ENCODE measurements at places on chromosomes 11 and 22.

GRCh38 chr11:109023036-109023435 lies 358.2 kb downstream of the DDX10 start:
- DNase-seq: no peak

DNA sequence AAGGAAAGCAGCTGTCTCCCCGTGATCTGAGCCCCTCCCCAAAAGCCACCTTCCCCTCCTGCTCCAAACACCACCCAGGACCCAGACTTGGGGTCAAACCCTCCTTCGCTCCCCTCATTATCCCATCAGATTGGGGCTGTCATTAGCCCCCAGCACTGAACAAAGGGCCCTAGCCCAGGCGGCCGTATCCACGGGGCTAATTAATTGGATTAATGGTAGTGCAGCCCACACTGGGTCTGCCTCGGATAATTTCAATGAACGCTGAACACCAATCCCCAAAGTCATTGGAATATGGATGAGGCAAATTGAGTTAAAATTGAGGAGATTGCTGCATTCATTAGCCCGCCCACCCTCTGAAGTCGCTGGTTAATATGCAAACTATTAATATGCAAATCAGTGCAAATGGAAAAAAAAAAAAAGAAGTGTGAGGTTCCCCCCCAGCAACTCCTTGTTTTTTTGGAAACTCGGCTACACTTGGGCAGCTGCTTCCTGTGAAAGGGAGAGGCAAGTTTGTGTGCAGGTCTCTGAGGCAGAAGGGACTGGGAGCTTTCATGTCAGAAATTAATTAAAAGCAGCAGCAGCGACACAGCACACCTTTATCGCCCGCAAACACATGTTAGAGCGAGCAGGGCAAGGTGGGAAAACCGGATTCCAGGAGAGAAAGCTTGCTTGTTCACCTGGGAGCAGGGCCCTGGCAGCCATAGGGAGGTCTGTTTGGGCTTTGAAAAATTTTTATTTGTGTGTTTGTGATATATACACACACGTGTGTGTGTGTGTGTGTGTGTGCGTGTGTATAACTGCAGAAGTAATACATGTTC lies 517.8 kb downstream of the MIAT start:
- no peak for DNase-seq

DNA sequence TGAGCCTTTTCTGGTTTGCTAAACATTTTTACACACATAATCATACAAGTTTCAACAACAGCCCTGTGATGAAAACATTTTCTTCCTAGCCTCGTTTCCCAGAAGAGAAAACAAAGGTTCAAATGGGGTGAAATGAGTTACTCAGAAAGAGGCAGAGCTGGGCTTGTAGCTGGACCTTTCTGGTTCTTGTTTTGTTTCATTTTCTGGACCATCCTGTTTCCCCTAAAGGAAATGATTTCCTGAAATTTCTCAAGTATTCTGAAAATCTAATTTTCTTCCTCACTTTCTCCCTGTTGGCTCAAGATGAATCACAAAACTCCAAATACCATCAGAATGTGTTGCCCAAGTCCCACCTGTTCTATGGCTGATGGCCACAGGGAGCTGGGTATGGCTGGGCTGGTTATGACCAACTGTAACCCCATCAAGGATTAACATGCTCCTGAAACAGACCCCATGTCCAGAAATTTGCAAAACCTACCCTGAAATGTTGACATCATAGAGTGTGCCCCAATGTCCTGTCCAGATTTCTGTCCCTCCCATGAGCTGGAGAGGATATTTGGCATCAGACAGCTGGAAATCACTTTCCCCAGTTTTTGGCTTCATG lies 6.7 kb upstream of the APOL4 start:
- DNase-seq: no peak

GRCh38 chr22:48084041-48084728 lies 1321.7 kb downstream of the TBC1D22A start:
- peak; percentile 66 for DNase-seq

GRCh38 chr11:46452918-46453517 lies 61.4 kb upstream of the CHRM4 start:
- no peak for DNase-seq

GRCh38 chr11:115132436-115133228 lies 371.6 kb downstream of the CADM1 start:
- DNase-seq: no peak

- no peak for DNase-seq
These were observed 14.8 kb upstream of the TSPAN18 start for GRCh38 chr11:44711787-44712608.

DNA sequence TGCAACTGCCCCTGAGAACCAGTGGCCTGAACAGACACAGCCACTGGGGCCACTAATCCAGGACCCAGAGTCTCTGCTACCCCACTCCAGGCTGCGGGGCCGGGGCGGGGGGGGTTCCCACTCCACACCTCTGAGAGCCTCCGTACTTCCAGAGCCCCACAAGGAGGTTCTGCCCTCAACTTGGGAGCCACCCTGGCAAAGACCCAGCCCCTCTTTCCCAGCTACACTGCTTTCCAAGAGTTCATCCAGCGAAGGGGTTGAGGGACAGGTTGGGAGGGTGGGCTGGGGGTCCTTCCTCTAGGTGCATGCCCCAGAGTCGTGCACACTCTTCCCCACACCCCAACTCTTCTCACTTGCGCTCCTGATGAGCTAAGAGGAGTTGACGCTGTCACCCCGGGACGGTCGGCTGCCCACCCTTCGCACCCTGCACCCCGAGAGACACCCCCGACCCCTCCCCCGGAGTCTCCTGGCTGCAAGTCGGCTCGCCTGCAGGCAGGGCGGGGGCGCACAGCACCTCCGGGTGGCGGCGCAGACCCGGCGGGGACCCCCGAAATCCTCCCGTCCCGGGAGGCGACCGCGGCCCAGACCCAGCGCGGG lies 531 bp downstream of the RAB3IL1 start:
- DNase-seq: no peak

- no peak for DNase-seq
These were observed 75.7 kb downstream of the JRKL start for GRCh38 chr11:96465512-96465911.

GRCh38 chr11:103488031-103488461 lies 378.8 kb downstream of the DYNC2H1 start:
- DNase-seq: no peak

DNA sequence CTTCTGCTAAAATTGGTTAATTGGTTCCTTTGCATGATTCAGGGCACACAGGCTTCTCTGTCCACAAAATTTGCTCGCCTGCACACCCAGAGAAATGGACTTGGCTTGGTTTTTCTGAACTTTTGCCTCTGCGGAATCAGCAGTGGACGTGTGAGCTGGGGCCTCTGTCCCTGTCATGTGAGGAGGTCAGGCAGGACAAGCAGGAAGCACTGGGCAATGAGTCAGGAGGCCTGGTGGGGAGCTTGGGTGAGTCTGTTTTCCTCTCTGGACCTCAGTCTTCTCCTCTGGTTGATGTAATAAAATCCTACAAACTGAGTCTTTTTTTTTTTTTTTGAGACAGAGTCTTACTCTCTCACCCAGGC lies 10.4 kb upstream of the CELSR1 start:
- DNase-seq: no peak

DNA sequence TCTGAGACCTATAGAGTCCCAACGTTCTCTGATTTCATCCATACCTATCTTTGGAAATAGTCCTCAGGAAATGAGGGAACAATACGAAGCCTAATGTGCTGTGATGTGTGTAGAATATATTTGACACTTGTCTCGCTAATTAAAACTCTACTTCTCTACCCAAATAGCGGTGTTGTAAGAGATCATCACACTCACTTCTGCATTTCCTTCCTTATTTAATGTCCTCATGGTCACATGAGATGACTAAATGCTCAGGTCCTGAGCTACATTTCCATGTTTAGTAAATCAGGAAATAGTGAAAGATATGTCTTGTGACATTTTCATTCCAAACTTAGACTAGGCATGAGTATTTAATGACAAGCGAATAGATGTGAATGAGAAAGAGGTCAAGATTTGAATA lies 112.3 kb downstream of the MAML2 start:
- no peak for DNase-seq

DNA sequence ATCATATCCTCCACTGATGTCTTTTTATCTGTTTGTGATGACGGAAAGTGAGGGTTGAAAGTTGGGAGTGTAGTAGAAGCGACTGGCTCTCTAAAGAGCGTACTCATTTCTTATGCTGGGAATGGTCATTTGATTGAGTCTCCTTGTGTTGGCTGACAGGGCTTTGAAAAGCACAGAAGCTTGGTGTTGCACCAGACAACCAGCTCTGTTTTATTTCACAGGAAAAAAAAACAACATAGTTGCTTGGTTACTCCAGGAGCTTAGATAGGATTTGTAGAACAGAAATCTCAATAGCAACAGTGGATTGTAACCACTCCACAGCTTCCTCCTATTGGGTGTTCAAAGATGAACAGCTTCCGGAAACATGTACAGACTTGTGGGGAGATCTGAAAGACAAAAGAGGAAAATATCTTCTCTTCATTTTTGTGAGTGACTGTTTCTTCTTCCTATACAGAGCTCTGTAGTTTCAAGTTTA lies 2.7 kb downstream of the RBM14 start:
- DNase-seq: no peak

DNA sequence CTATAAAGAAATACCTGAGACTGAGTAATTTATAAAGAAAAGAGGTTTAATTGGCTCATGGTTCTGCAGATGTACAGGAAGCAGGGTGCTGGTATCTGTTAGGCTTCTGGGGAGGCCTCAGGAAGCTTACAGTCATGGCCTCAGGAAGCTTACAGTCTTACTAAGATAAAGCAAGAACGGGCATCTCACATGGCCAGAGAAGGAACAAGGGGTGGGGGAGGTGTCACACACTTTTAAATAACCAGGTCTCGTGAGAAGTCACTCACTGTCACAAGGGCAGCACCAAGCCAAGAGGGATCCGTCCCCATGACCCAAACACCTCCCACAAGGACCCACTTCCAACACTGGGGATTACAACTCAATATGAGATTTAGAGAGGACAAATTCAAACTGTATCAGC lies 192.8 kb upstream of the B3GAT1 start:
- DNase-seq: no peak

GRCh38 chr11:124176925-124177715 lies 6.0 kb upstream of the OR10D3 start:
- DNase-seq: no peak

GRCh38 chr22:31906086-31906485 lies 38.2 kb upstream of the YWHAH start:
- no peak for DNase-seq

DNA sequence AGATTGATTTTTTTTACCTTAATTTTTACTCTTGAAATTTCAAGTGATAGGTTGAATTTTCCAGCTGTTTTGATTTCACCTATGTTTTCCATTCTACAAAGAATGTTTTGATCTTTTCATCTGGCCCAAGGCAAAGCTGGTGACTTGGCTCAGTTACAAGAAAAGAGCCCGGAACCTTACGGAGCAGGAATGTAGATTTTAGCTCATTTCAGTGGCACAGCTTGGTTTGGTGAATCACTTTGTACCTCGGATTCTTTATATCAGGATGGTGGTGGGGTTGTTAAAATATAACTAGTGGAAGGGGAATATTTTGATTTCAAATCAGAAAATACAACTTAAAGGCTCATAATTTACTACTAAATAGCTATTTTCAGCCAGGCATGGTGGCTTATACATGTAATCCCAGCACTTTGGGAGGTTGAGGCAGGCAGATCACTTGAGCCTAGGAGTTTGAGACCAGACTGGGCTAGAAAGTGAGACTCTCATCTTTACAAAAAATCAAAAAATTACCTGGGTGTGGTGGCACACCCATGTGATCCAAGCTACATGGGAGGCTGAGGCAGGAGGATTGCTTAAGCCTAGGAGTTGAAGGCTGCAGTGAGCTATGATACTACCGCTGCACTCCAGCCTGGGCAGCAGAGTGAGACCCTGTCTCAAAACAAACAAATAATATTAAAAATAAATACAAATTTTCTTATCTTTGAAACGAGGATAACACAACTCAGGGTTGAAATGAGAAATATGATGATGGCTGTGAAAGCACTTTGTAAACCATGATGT lies 9.4 kb upstream of the GRIK4 start:
- no peak for DNase-seq

- no peak for DNase-seq
These were observed 112.4 kb downstream of the ARHGAP42 start for GRCh38 chr11:100799445-100799844.

- DNase-seq: peak; percentile 79
These were observed 30.5 kb upstream of the FNBP4 start for GRCh38 chr11:47797633-47798032.

- DNase-seq: no peak
These were observed 84.3 kb downstream of the PHF21A start for GRCh38 chr11:46036969-46037368.

DNA sequence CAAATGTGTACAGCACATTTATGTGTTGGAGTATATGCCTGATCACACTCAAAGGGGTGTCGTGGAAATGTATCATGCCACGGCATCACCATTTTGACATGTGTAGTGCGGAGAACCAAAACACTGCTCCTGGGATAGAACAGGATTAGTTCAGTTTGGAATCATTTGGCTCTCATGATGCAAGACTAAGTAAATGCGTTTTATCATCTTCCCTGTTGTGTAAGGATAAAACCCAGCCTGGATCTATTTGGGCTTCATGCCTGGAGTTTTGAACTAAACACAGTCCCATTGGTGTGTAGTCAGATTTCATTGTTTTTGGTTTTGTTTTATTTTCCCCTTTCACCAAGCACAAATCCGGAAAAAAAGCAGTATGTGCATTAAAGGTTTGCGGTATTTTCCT lies 574.3 kb downstream of the NTM start:
- no peak for DNase-seq

DNA sequence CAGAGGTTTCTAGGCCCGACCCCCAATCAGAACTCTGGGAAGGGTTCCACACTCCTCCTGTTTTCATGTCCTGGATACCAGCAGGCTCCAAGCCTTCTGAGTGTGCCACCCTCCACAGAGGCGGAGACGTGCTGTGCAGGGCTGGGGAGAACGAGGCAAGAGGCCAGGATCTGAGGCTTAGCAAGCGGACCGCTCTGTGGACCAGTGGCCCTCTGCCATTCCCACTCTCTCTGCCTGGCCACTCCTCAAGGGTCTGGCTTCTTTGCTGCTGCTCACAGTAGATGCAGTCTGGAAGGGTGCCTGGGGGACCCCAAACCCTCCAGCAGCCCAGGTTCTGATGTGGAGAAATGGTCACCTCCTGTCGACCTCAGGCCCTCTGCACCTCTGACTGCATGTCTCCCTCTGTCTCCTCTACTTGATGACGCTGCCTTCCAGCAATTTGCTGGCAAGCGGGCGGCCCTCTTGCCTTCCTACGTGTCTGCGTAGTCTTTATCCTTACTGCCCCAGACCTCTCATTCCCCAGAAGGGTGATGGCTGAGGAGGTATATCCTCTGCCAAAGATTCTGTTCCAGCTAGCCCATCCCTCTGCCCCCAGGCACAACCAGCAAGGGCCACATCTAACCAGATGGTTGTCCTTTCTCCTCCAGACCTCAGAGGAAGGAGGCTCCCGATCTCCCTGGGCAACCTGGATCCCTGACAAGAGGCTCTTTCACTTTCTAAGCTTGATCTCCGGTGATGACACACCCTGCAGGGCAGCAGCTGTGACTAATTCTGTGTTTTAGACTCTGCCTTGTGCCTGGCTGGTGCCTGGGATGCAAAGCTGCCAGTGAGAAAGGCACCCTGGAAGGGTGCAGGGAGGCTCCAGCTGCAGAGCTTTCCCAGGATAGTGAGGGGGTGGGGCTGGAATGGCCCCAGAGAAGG lies 87.3 kb downstream of the NAT10 start:
- no peak for DNase-seq

GRCh38 chr11:106043540-106043939 lies 21.5 kb upstream of the MSANTD4 start:
- DNase-seq: no peak

All from activated CD8-positive, alpha-beta memory T cell treated with anti-CD3 and anti-CD28 coated beads, Interleukin-2, amount 10 ng/mL, durations not matched to agents 7 days and 5 days (primary cell).